ENCODE measurements at places on chromosomes 12 and 14.
A peak's percentile ranks its signal among the peaks of the same experiment; 100 is the strongest.

DNA sequence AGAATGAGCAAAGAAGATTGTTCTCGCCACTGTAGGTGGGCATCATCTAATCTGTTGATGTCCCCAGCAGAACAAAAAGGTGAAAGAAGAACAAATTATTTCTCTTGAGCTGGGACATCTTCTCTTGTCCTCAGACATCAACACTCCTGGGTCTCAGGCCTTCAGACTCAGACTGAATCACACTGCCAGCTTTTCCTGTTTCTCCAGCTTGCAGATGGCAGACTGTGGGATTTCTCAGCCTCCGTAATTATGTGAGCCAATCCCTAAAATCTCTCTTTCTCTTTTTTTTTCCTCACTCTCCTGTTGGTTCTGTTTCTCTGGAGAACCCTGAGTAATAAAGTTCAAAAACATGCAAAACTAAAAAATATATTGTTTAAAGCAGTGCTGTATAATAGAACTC lies 3.7 kb upstream of the TMPRSS12 start:
- DNase-seq: no peak

DNA sequence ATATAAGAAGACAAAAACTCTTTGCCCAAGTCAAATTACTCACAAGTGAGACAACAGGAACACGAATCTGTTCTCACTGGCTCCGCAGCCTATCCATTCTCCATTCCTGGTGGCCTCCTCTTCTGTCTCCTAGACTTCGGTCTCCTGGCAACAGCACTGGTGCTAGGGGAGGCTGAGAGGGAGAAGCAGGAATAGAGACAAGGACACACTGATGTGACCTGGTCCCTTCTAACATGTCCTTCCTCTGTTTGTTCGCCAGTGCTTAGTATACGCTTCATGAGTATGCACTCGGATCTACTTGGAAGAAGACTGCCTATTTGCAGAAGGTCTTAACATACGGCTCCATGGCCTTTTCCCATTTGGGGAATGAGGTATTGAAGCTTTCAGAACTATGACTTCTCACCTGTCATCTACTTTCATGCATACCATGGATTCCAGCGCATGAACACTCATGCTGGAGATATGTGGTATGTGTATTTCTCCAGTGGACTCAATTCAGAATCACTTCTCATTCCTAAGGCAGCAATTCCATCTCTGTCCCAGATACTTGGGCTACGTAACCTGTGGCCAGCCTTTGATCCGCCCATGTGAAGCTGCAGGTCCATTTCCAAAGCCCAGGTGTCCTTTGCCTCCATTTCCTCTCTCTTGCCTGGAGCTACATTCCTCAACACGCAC lies 33.9 kb downstream of the BHLHE41 start:
- DNase-seq: no peak

DNA sequence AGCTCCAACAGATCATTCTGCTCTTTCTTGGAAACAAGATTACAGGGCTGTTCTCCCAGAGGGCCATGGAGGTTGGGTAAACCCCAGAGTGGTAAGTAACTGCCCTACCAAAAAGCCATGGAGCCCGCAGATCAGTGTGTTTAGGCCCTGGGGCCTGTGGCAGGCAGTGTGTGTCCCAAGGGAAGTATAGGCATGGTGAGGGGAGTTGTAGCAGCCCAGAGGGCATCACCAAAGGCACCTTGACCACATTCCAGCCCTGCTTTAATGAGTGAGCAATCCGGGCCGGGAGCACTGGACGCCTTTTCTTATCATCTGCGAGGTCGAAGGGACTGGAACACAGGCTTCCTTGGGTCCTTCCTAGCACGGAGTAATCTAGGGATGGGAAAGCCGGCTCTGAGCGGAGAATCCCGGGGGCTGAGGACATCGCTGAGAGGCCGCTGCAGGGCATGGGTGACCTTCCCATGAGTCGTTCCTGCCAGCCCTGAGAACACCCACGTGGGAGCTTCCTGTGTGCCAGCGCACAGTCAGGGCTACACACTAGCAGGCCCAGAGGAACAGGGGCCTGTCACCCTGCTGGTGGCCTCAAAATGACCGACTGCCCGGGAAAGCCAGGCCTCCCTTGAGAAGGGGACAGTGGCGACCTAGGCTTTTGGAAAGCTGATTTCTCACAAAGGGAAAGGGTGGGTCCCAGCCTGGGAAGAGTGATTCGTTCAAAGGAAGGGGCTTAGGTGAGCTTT lies 91.3 kb downstream of the NINJ2 start:
- DNase-seq: peak; percentile 72

DNA sequence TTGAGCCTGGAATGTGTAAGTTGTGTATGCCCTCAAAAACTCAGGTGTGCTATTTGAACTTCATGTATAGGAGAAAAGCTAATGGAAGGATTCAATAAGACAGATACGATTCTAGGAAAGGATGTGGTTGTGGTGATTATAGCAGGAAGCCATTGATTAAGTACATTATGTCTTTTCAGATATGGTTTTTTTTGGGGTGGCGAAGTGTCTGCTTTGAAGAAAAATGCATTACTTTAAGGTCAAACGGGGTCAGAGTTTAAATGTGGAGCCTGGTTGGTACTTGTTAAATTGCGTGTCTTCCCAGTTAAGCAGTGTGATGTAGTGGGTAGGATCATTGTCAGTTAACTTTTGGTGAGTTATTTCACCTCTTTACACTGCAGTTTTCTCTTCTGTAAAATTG lies 13.0 kb upstream of the NUP107 start:
- no peak for DNase-seq

DNA sequence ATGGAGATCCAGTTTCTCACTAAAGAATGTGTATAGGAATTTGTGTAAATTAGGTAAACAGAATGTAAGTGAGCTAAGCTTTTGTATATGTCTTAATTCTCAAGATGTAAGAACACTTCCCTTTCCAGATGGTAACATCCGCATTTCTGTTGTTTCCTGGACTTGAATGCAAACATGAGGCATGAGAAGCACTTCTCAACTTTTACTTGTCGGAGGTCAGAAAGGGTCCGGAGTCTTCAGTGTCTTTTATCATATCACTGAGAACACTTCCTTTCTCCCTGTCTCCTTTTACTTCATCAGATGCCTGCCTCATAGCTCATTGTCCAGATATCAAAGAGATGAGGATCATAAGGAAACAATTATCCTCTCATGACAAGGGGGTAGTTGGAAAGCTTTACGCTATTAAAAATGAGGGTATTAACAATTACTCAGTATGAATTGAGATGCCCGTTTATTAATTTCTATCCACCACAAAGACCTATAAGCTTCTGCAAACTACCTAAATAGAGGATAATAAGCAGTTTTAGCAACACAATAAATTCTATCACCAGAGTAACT lies 214.1 kb upstream of the FLRT2 start:
- no peak for DNase-seq

- DNase-seq: no peak
Observed at GRCh38 chr12:126858560-126858959, 1408.4 kb upstream of the TMEM132C start.

- no peak for DNase-seq
Observed at GRCh38 chr12:52899338-52900035, 5.4 kb downstream of the KRT8 start.

DNA sequence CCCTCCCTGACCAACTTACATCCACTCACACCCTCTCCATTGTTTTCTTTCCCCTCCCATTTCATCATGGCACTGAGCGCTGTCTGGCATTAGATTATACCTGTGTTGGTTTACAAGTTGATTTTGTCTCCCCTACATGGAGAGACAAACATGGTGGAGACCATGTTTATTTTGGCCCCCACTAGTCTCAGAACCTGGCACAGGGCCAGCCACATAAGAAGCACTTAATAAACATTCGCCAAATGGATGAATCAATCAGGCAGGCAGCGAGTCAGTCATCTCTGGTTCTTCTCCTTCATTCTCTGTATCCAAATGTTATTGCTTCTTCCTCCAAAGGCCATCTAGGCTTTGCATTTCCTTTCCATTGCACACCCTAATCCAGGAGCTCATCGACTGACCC lies 177.4 kb downstream of the DPF3 start:
- DNase-seq: no peak

GRCh38 chr14:93395231-93395630 lies 35.5 kb upstream of the UNC79 start:
- no peak for DNase-seq

DNA sequence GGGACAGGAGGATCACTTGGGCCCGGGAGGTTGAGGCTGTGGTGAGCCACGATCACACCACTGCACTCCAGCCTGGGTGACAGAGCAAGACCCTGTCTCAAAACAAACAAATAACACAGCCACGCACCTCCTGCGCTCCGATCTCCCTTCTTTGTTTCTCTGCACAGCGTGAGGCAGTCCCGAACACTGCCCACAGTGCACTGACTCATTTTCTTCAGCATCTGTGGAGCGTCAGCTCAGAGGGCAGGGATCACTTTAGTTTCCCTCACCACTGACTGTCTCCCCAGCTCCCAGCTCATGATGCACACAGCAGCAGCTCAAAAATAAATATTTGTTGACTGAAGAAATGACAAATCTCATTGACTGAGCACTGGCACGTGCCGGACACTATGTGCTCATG lies 883 bp upstream of the MYL2 start:
- DNase-seq: peak; percentile 35

DNA sequence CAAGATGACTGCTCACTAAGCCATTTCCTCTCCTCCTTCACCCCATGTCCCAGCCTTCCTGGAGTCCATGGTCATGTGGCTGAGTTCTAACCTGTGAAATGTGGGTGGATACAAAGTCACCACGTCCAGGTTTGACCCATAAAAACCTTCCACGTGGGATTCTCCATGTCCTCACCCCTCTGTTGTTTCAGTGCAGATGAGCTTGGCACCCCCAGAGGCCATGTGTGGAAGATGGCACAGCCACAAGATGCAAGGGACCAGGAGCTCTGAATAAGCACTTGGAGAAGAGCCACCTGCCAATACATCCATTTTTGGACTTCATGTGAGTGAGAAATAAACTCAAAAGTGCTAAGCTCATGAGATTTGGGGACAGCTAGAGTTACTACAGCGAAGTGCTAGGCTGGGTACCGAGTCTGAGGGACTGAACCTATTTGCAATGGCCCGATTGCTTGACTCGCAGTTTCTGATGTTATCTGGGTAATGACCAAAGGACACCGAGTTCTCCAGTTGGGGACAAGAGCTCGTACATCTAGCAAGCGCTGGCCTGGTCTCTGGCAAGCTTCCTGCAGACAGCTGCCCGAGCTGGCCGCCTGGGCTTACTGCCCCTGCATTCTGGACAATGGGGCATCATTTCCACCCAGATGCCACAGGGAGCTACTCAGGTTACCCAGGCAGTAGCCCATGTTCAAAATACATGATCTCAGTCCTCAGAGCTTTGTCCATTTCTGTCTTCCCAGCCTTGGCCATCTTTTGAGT lies 7.7 kb upstream of the SLC24A4 start:
- no peak for DNase-seq

DNA sequence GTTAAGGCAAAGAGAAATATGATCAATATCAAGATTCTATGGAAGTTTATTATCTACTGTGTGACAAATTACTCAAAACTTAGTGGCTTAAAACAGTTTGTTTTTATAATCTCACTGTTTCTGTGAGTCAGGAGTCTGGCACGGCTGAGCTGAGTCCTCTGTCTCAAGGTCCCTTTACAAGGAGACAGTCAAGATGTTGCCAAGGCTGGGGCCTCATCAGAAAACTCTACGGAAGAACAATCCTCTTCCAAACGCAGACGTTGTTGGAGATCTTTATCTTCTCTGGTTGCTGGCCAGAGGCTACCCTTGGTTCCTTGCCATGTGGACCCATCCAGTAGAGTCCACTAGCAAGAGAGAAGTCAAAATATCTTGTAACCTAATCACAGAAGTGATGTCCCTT lies 100.6 kb upstream of the CCND2 start:
- no peak for DNase-seq

GRCh38 chr12:123948401-123948795 lies 24.2 kb downstream of the CCDC92 start:
- no peak for DNase-seq

GRCh38 chr12:104649217-104649824 lies 192.6 kb downstream of the CHST11 start:
- DNase-seq: no peak

GRCh38 chr14:54550514-54550913 lies 16.4 kb upstream of the SAMD4A start:
- DNase-seq: no peak

DNA sequence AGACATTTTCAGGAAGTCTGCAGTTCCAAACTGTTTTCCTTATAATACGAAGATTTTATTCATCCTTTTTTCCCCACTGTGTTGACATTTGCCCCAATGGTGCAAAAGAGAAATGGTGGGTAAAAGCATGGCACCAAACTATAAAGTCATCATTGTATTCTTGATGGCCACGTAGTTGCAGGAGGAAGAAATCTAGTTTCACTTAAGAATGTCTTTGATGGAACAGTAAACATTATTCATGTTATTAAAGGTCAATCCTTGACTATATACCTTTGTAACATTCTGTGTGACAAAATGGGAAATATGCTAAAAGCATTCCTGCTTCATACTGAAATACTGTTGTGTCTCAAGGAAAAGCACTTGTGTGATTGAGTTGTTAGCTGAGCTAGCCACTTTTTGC lies 80.1 kb downstream of the PRKCH start:
- no peak for DNase-seq

DNA sequence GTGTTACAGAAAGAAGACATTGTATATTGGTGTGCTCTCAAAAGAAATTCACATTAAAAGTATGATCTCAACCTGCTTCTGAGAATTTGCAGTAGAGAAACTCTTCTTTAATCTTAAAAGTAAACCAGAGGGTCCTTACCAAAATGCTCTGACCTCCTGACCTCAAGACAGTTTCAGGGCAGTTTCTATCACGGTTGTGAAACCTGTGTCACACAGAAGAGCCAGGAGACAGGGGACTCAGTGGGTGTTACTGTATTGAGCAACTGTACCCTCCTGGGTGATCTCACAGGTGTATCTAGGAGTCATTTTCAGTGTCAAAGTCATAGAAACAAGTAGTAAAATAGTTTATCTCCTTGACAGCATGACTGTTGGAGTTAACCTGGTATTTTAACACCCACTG lies 178.0 kb downstream of the GRIP1 start:
- no peak for DNase-seq

GRCh38 chr12:122423258-122424165 lies 1.0 kb upstream of the CLIP1 start:
- DNase-seq: no peak

DNA sequence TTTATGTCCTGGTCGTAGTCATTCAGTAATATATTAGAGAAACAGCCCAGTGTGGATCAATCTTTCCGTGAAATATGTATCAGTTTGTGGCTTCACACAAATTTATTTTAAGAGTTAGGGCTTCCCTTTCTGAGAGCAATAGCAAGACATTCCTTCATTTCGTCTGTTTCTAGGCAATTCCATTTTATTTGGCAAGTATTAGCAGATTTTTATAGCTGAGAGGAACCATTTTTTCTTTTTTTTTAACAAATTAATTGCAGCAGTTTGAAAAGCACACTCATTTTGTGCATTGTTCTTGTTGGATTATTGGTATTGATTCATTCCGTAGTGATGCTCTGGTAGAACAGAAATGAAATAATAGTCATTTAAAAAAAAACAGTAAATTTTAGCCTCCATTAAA lies 132.9 kb downstream of the SRGAP1 start:
- no peak for DNase-seq

- DNase-seq: no peak
Observed at GRCh38 chr12:29426498-29426897, 45.5 kb upstream of the ERGIC2 start.

GRCh38 chr14:54189748-54190354 lies 207.0 kb upstream of the CDKN3 start:
- DNase-seq: peak; percentile 89

- no peak for DNase-seq
Observed at GRCh38 chr14:105472486-105472991, 2.1 kb upstream of the CRIP2 start.

Measured in H4 (cell line).